ENCODE measurements at places on chromosomes 4 and X. TPM values are rescaled to one million over a fixed set of nuclear protein-coding genes. Genes with fewer than 3 reads are reported as not detected.

KLHL2 gene
- total RNA-seq = 15.0 TPM

FRG2 gene
- not detected for total RNA-seq

PRR32 gene
- total RNA-seq = not detected

DOK7 gene
- 1.9 TPM for total RNA-seq

CCDC110 gene
- not detected for total RNA-seq

PHEX gene
- total RNA-seq = 1.2 TPM

MXRA5 gene
- total RNA-seq = 4.4 TPM

DUSP9 gene
- total RNA-seq = 2.9 TPM

DCTD gene
- 87.3 TPM for total RNA-seq

INTU gene
- 2.0 TPM for total RNA-seq

DCAF8L2 gene
- not detected for total RNA-seq

ASB5 gene
- total RNA-seq = not detected

ZNF674 gene
- 2.7 TPM for total RNA-seq

VSIG1 gene
- total RNA-seq = 0.70 TPM

CTAG2 gene
- not detected for total RNA-seq

LRIT3 gene
- not detected for total RNA-seq

PDCL2 gene
- not detected for total RNA-seq

SLC9A7 gene
- 22.4 TPM for total RNA-seq

DCUN1D4 gene
- 10.9 TPM for total RNA-seq

NAA11 gene
- not detected for total RNA-seq

APEX2 gene
- total RNA-seq = 27.8 TPM

ZNF185 gene
- 25.1 TPM for total RNA-seq

RPA4 gene
- total RNA-seq = 0.34 TPM

BANK1 gene
- total RNA-seq = 0.16 TPM

ATP2B3 gene
- total RNA-seq = not detected

KCTD8 gene
- 0.15 TPM for total RNA-seq

STEEP1 gene
- total RNA-seq = 22.4 TPM

VCX2 gene
- total RNA-seq = not detected

ITGB1BP2 gene
- 0.23 TPM for total RNA-seq

IRAK1 gene
- total RNA-seq = 136 TPM

LGI2 gene
- not detected for total RNA-seq

SPATA18 gene
- total RNA-seq = 7.0 TPM

DCAF4L1 gene
- not detected for total RNA-seq

FHDC1 gene
- total RNA-seq = 2.3 TPM

All from hair follicular keratinocyte (primary cell).